NCI-H1092 (cell line): ENCODE measurements at places on chromosomes 5 and 9.

GRCh38 chr5:134289509-134290113 is 63.7 kb upstream of the PPP2CA start:
- DNase-seq = peak; percentile 11

GRCh38 chr5:180647465-180647864 is 1.9 kb downstream of the FLT4 start:
- no peak for DNase-seq

- no peak for DNase-seq
These were observed 23.7 kb upstream of the NPR3 start for GRCh38 chr5:32687499-32687831.

GRCh38 chr9:121154782-121155181 is 46.9 kb downstream of the RAB14 start:
- DNase-seq = no peak

DNA sequence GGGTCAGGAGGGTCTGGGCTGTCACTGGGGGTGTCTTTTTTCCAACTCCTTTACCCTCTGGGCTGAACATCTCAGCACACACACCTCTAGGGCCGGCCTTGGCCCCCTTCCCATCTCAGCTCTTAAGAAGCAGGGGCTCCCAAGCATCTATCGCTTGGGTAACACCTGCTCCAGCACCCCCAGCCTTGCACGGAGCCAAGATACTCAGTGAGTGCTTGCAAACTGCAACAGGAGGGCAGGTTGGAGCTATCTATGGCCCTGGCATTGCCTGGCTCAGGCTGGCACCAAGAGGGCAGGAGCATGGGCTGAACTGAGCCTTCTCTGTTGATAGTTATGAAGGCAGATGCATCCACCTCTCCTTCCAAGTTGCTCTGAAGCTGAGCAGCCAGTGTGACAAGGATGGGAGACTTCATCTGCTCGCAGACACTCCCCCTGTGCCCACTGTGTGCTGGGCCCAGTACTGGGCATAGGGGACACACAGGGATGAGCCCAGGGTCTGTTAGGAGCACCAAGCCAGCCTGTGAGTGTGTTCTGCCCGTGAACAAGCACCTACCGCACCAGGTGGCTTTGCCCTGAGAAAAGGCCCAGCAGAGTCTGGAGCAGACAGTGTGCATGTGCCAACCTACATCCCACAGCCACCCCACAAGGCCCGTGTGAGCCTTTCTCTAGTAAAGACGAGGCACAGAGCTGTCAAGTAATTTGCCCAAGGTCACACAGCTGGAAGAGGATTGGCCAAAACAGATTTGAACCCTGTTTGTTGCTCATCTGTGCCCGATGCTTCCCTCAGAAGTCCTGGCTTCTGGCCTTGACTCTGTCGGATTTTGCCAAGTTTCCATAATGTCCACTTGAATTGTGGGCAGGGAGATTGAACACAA is 58.2 kb downstream of the PHF2 start:
- DNase-seq = no peak

GRCh38 chr9:35553670-35554543 is 51.2 kb upstream of the TESK1 start:
- DNase-seq = peak; percentile 51

GRCh38 chr9:108467653-108468324 is 388.0 kb downstream of the ACTL7B start:
- DNase-seq = no peak

GRCh38 chr9:15755660-15756059 is 202.8 kb downstream of the CCDC171 start:
- no peak for DNase-seq
